A549 treated with DMSO at 1 μM for 4 hours (cell line): ENCODE measurements at places on chromosomes 12 and 14. TPM values are rescaled to one million over a fixed set of nuclear protein-coding genes. Genes with fewer than 3 reads are reported as not detected.

ANKLE2 gene
- 79.2 to 96.7 TPM (median 84.8 TPM) in 5 replicates for total RNA-seq

LGR5 gene
- not detected in 5 replicates for total RNA-seq

GPR137C gene
- 0.08 to 0.30 TPM (median 0.15 TPM) in 4 of 5 replicates, not detected in the other for total RNA-seq

ZNF140 gene
- 9.0 to 11.3 TPM (median 10.0 TPM) in 5 replicates for total RNA-seq

SERPINA12 gene
- not detected in 5 replicates for total RNA-seq

MED13L gene
- total RNA-seq = 24.2 to 32.6 TPM (median 29.5 TPM) in 5 replicates

KCNH3 gene
- total RNA-seq = 2.6 to 3.3 TPM (median 3.0 TPM) in 5 replicates

CLEC1B gene
- total RNA-seq = not detected in 5 replicates

ALKBH2 gene
- total RNA-seq = 44.1 to 50.2 TPM (median 47.8 TPM) in 5 replicates

KRT74 gene
- not detected in 5 replicates for total RNA-seq

KRT2 gene
- total RNA-seq = 0.04 TPM in 1 of 5 replicates, not detected in the others

GSG1 gene
- total RNA-seq = 0.14 to 0.36 TPM (median 0.24 TPM) in 4 of 5 replicates, not detected in the other

RNASE1 gene
- total RNA-seq = 0.22 to 0.36 TPM (median 0.26 TPM) in 4 of 5 replicates, not detected in the other

PTGER2 gene
- 1.2 to 2.1 TPM (median 1.7 TPM) in 5 replicates for total RNA-seq

ZFYVE1 gene
- total RNA-seq = 9.3 to 11.2 TPM (median 11.0 TPM) in 5 replicates

RTN1 gene
- total RNA-seq = not detected in 5 replicates

ZC3H14 gene
- total RNA-seq = 54.4 to 68.8 TPM (median 67.0 TPM) in 5 replicates

SLC41A2 gene
- 18.1 to 29.5 TPM (median 25.0 TPM) in 5 replicates for total RNA-seq

KRT6C gene
- not detected in 5 replicates for total RNA-seq

MAPKAPK5 gene
- total RNA-seq = 46.4 to 57.4 TPM (median 56.6 TPM) in 5 replicates

SLCO1B1 gene
- 0.33 to 0.49 TPM (median 0.38 TPM) in 5 replicates for total RNA-seq

TSPAN9 gene
- 16.9 to 23.2 TPM (median 21.4 TPM) in 5 replicates for total RNA-seq

GUCY2C gene
- 0.02 to 0.06 TPM (median 0.03 TPM) in 3 of 5 replicates, not detected in the others for total RNA-seq

ADSS1 gene
- total RNA-seq = 5.4 to 8.0 TPM (median 6.4 TPM) in 5 replicates

PSMC6 gene
- 86.8 to 101 TPM (median 93.0 TPM) in 5 replicates for total RNA-seq

P2RX4 gene
- total RNA-seq = 15.8 to 21.9 TPM (median 17.7 TPM) in 5 replicates

PTCSC3 gene
- total RNA-seq = not detected in 5 replicates

LTA4H gene
- total RNA-seq = 95.2 to 110 TPM (median 108 TPM) in 5 replicates

BICDL1 gene
- 2.4 to 4.3 TPM (median 4.0 TPM) in 5 replicates for total RNA-seq

SERPINA10 gene
- 0.06 TPM in 1 of 5 replicates, not detected in the others for total RNA-seq

CSRP2 gene
- 18.4 to 25.8 TPM (median 22.6 TPM) in 5 replicates for total RNA-seq

SYNDIG1L gene
- not detected in 5 replicates for total RNA-seq

FOXJ2 gene
- total RNA-seq = 8.3 to 11.4 TPM (median 10.5 TPM) in 5 replicates

BMP4 gene
- total RNA-seq = 2.3 to 3.0 TPM (median 2.7 TPM) in 5 replicates

OSGEP gene
- total RNA-seq = 24.1 to 29.4 TPM (median 26.2 TPM) in 5 replicates

DIO3 gene
- 0.06 TPM in 2 of 5 replicates, not detected in the others for total RNA-seq

TTC6 gene
- 0.36 to 0.78 TPM (median 0.44 TPM) in 5 replicates for total RNA-seq

PCNX1 gene
- 13.2 to 20.9 TPM (median 16.1 TPM) in 5 replicates for total RNA-seq

TBX5 gene
- total RNA-seq = not detected in 5 replicates

RIC8B gene
- 9.3 to 12.7 TPM (median 10.6 TPM) in 5 replicates for total RNA-seq

SPIC gene
- total RNA-seq = not detected in 5 replicates

DCP1B gene
- 7.1 to 7.9 TPM (median 7.8 TPM) in 5 replicates for total RNA-seq

SYCP3 gene
- 0.12 to 0.14 TPM in 2 of 5 replicates, not detected in the others for total RNA-seq

PPP4R3A gene
- 68.3 to 84.1 TPM (median 77.3 TPM) in 5 replicates for total RNA-seq

CLEC9A gene
- total RNA-seq = not detected in 5 replicates

OR6C2 gene
- not detected in 5 replicates for total RNA-seq

SSPN gene
- 0.25 to 0.61 TPM (median 0.48 TPM) in 5 replicates for total RNA-seq

AJUBA gene
- 36.4 to 45.2 TPM (median 40.3 TPM) in 5 replicates for total RNA-seq

PAPLN gene
- total RNA-seq = 6.5 to 10.9 TPM (median 9.9 TPM) in 5 replicates

SRGAP1 gene
- 12.6 to 15.6 TPM (median 13.9 TPM) in 5 replicates for total RNA-seq

TAS2R42 gene
- not detected in 5 replicates for total RNA-seq

PSMC1 gene
- 227 to 327 TPM (median 240 TPM) in 5 replicates for total RNA-seq

TOMM20L gene
- total RNA-seq = not detected in 5 replicates

KIF26A gene
- 1.8 to 4.3 TPM (median 3.1 TPM) in 5 replicates for total RNA-seq

BHLHE41 gene
- 0.63 to 1.9 TPM (median 1.2 TPM) in 5 replicates for total RNA-seq

KLRG1 gene
- total RNA-seq = 0.97 to 2.4 TPM (median 1.6 TPM) in 5 replicates

FAM90A1 gene
- 0.03 to 0.14 TPM (median 0.12 TPM) in 5 replicates for total RNA-seq
